Head of caudate nucleus (tissue), 42 donors: ENCODE measurements at places on chromosomes 2 and 18.

- no peak for DNase-seq
Measured at GRCh38 chr2:166614029-166614428, 120.0 kb upstream of the SCN7A start.

DNA sequence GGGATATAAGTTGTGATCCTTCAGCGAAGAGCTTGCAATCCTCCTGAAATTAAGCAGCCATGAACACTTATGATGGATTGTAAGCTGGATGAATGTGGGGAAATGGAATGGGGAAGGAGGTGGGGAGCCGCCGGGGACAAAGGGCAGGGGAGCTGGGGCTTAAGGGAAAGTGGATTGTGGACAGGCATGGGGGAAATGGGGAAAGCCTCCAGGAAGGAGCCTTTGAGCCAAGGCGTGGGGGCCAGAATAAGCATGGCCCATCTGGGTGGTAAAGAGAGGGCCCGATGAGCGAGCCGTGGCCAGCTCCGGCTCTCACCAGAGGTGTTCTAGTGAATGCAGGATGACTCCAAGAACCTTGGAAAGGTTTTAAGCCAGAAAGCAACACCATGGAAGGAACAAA, 124.0 kb downstream of the SMAD7 start:
- peak; percentile 5 for DNase-seq

DNA sequence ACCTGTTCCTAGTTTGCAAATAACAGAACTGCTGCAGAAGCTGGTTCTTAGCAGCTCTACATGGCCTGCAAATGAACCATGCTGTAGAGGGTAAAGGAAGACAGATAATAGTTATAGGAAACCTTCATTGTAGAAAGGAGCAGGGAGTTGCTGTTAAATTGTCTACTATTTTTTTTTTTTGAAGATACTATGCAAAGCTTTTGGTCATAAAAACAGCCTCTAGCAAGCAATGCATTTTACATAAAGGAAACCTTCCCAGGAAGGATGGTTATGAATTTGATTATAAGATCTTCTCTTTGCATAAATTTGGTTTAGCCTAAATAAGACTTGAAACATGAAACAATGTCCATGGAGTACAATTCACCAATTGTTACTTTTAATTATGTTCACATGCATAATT, 793.4 kb downstream of the SLC4A3 start:
- DNase-seq, result no peak

DNA sequence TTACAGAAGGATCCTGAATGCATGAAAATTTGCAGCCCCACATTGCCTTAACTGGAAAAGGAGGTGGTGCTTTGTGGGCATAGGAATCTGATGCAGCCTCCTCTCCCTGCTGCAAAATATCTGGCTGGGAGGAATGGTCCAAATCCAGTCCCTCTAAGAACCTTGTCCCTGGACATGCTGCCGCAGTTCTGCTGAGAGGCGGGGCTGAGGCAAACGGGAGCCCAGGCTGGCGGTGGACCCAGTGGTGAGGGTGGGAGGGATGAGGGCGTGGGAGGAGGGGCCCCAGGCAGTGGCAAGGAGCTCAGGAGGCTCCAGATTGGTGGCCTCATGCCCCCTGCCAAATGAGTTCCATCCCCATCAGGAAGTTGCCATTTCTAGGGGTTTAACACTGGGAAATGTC, 36.2 kb downstream of the ZAP70 start:
- no peak for DNase-seq

DNA sequence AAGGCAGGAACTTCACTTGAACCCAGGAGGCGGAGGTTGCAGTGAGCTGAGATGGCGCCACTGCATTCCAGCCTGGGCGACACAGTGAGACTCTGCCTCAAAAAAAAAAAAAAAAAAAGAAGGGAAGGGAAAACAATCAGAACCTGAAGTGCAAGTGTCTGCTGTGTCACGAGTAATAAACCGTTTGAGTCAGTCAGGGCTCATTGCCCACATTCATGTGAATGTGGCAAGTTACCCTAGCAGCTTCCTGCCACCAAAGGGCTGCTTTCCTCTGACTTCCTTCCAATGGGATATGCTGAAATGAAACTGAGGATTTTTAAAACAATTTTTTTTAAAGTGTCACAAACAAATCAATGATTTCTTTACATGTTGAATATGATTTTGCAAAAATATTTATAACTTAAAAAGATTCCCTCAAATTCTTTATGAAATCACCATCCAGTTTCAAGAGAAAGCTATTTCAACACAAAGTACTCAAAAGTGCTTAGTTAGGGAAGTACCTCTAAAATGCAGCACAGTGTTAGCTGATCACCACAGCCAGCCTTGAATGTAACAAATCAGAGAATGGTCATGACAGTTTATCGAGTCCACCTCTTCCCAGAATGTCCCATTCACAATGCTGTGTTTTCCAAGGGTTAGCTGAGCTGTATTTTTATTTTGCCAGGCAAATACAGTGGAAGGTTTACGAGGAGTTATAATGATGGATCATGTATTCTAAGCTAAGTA, 36.4 kb downstream of the WDSUB1 start:
- peak; percentile 60 for DNase-seq

DNA sequence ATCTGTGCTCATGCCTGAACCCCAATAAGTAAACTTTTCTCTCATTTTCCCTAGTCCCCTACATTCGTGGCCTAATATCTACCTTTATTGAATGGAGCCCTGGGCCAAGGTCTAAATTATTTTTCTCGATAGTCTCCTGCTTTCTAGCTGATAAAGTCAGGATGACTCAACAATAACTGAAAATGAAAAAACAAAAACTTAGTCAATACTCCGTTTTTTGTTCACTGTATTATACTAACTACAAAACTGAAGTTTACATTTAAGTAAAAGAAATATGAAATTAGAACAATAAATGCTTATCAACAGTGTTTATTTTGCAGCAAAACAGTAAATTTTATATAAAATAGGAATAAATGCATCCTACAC, 32.2 kb downstream of the AOX1 start:
- DNase-seq, result no peak

- no peak for DNase-seq
Measured at GRCh38 chr2:220935789-220936321, 636.2 kb downstream of the EPHA4 start.
